Muscle of back (tissue), 13 donors: ENCODE measurements at places on chromosomes 3 and 15. TPM values are rescaled to one million over a fixed set of nuclear protein-coding genes. Genes with fewer than 3 reads are reported as not detected.

- no peak for DNase-seq
These were observed 1.7 kb downstream of the SCN11A start for GRCh38 chr3:39050029-39050428.

DNA sequence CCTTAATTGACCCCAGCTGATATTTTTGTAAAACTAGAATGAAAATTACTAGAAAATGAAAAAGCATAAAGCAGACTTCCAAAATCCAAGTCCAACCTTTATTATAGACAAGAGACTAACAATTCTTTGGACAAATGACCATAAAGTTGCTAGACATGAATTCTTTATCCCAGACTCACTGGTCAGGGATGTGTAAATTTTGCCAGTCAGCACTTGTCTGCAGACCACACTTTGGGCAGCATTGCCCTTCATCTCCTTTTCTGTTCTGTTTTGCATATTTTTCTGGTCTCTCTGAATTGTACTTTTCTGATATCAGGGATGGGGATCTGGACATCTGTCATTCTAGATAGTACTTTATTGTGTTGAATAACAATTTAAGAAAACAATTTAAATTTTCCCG lies 10.1 kb upstream of the RBMS3 start:
- no peak for DNase-seq

- no peak for DNase-seq
These were observed 210.2 kb downstream of the TJP1 start for GRCh38 chr15:29612096-29612495.

Gene TMC3
- 0.07 TPM for polyA plus RNA-seq

DNA sequence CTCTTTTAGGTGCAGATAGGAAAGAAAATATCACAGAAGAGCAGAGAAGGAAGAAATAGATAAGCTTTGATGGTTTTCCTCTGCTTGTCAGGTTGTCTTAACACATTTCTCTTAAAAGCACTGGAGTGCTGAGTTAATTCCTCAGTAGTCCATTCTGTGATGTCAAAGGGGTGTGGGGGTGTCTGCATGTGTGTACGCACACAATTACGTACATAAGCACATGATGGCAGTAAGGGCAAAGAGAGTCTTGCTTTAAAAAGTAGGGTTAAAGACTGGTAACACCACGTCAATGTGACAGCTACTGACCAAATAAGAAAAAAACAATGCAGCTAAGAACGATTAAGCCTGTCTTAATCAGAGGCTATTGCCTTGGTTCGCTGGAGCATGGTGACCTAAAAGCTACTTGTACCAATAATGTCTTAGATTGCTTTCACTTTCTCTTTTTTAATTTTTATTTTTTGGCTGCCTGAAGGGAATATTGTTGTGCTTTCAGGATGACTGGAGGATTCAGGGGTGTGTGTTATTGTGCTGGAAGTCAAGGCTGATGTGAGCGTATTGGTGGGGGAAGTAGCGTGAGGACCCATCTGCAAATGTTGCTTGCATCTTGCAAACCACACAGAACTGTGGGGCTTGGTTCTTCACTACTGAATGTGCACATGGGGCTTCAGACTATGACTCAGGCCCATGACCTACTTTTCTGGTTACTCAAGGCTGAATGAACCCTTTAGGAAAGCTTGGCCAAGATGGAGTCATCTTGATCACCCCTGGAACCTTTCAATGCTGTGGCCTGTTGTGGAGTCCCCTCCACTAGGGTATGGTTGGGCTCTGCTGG lies 417.8 kb upstream of the TPM1 start:
- DNase-seq: no peak
